ENCODE measurements at places on chromosomes 4 and X. TPM values are rescaled to one million over a fixed set of nuclear protein-coding genes. Genes with fewer than 3 reads are reported as not detected.

- H3K4me1 ChIP-seq: no peaks in the 10 kb centered on the region
- H3K27ac ChIP-seq: no peak overlapping the region
- no peaks in the 10 kb centered on the region for H3K36me3 ChIP-seq
- H3K4me3 ChIP-seq: no peak overlapping the region
- H3K27me3 ChIP-seq: peaks cover 4% of the 10 kb centered on the region
These were observed 44.5 kb upstream of the RASGEF1B start for GRCh38 chr4:81516241-81516640.

- DNase-seq: no peak
- peaks cover 19% of the 10 kb centered on the region for H3K4me1 ChIP-seq
- H3K4me3 ChIP-seq: no peak overlapping the region
- H3K27me3 ChIP-seq: no peaks in the 10 kb centered on the region
- peak overlapping the region; percentile 66 for H3K27ac ChIP-seq
These were observed 11.1 kb downstream of the MAEA start for GRCh38 chr4:1300466-1301455.

The PNMA5 gene
- not detected for total RNA-seq

The GAGE2A gene
- not detected for total RNA-seq

DNA sequence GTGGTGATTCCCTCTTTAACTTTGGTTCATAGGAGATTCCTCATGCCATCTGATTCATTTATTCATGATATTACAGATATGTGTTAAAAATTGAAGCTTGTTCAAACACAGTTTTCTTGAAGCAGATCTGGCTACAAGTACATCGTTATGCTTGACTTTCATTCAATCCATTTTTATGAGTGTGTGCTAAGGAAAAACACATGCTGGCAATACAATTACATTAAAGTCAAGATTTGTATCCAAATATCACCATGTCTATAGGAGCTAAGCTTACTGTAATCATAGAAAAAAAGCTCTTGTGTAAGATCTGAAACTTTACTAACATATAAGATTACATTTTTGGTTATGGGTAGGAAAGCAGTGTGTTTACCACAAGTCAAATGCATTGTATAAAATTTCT is 151.8 kb upstream of the FAT1 start:
- no peak for DNase-seq
- H3K36me3 ChIP-seq: no peaks in the 10 kb centered on the region
- H3K27ac ChIP-seq: no peak overlapping the region

GRCh38 chr4:52948057-52948423 is 85.9 kb downstream of the RASL11B start:
- no peak overlapping the region for H3K27ac ChIP-seq
- H3K36me3 ChIP-seq: no peaks in the 10 kb centered on the region
- no peaks in the 10 kb centered on the region for H3K4me1 ChIP-seq
- no peak overlapping the region for H3K4me3 ChIP-seq

DNA sequence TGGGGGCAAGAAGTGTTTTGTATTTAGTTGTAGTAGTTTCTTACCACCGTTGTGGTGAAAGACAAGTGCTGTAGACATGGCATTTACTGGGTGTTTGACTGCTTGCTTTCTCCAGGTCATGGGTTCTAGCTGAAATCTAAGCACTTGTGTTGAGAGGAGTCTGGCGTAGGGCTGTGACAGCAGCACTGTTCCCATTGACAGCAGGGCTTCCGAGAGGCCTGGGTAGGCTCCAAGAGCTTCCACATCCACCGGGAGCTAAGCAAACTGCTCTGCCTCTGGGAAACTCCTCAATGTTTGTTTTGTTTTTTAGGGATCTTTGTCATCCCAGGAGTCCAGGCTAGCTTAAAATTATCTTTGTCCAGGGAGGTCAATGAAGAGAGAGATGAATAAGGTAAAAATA is 44.3 kb downstream of the BMPR1B start:
- DNase-seq: no peak
- H3K36me3 ChIP-seq: no peaks in the 10 kb centered on the region
- no peaks in the 10 kb centered on the region for H3K27me3 ChIP-seq
- no peak overlapping the region for H3K4me3 ChIP-seq
- H3K4me1 ChIP-seq: no peaks in the 10 kb centered on the region
- H3K27ac ChIP-seq: no peak overlapping the region
